ENCODE measurements at places on chromosomes 13 and 19. TPM values are rescaled to one million over a fixed set of nuclear protein-coding genes. Genes with fewer than 3 reads are reported as not detected.
A peak's percentile ranks its signal among the peaks of the same experiment; 100 is the strongest.

Gene KIR3DL1
- 0.71 TPM for total RNA-seq

- H3K4me3 ChIP-seq, result no peak overlapping the region
- H3K4me1 ChIP-seq, result no peaks in the 10 kb centered on the region
- no peak for DNase-seq
- no peak overlapping the region for H3K27ac ChIP-seq
- H3K36me3 ChIP-seq, result no peaks in the 10 kb centered on the region
Measured at GRCh38 chr13:112623051-112623711, 35.2 kb upstream of the TUBGCP3 start.

DNA sequence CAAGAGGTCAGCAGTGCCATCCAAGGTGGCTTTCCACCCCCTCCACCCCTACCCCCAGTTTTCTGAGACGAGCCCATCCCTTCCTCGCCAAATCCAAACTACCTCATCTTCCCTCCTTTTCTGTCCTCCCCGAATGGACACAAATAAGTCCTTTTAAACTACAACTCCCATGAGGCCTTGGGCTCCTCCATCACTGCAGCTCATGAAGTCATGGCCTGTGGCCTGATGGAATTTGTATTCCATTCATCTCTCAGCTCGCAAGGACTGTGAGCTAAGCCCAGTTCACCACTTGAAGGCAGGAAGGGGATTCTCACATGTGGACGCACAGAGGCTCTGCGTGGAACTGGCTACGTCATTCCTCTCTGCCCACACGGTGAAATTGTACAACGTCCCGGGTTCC is 12.5 kb downstream of the PTPRH start:
- no peaks in the 10 kb centered on the region for H3K36me3 ChIP-seq
- H3K27ac ChIP-seq, result no peak overlapping the region
- peaks cover 14% of the 10 kb centered on the region for H3K27me3 ChIP-seq
- DNase-seq, result no peak
- H3K4me3 ChIP-seq, result no peak overlapping the region
- H3K4me1 ChIP-seq, result no peaks in the 10 kb centered on the region

DNA sequence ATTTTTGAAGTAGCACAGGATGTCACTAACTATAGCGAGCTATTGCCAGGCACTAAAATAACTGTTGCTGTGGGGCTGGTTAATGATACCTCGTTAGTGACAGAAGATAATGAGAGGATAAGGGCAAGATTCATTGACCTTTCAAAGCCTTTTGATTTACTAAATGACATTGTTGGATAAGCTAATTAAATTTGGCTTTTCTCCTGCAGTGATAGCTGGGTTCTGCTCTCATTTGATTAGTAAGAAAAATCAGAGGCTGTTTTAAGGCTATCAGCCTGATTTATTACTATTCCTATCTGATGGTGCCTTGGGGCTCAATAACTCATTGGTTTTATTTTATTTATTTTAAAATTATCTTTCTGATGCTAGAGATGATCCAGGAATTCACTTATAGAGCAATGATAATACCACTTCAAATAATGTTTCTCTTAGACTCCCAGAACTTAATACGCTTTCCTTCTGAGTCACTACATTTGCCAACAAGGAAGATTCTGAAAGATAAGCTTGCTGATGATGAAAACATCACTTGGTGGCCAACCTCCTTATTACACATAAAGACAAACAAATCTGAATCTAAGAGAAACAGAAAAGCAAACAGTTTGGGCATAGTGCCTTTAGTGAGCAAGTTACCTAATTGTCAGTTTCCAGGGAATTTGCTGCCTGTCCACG is 501.3 kb upstream of the ARGLU1 start:
- H3K4me3 ChIP-seq, result no peak overlapping the region
- H3K36me3 ChIP-seq, result no peaks in the 10 kb centered on the region
- H3K27ac ChIP-seq, result no peak overlapping the region

- H3K27me3 ChIP-seq, result no peaks in the 10 kb centered on the region
- H3K36me3 ChIP-seq, result no peaks in the 10 kb centered on the region
- H3K4me1 ChIP-seq, result no peaks in the 10 kb centered on the region
- DNase-seq, result no peak
- no peak overlapping the region for H3K27ac ChIP-seq
- H3K4me3 ChIP-seq, result no peak overlapping the region
Measured at GRCh38 chr13:28620011-28620830, 38.7 kb upstream of the POMP start.

Gene ZNF607
- 6.7 TPM for total RNA-seq

- peak overlapping the region; percentile 98 for H3K4me3 ChIP-seq
- H3K27me3 ChIP-seq, result no peaks in the 10 kb centered on the region
- H3K27ac ChIP-seq, result peak overlapping the region; percentile 91
- DNase-seq, result no peak
- peaks cover 5% of the 10 kb centered on the region for H3K36me3 ChIP-seq
- peaks cover 40% of the 10 kb centered on the region for H3K4me1 ChIP-seq
Measured at GRCh38 chr19:7395360-7396066, 46.8 kb downstream of the ARHGEF18 start.

Gene CLDND2
- 1.9 TPM for total RNA-seq

DNA sequence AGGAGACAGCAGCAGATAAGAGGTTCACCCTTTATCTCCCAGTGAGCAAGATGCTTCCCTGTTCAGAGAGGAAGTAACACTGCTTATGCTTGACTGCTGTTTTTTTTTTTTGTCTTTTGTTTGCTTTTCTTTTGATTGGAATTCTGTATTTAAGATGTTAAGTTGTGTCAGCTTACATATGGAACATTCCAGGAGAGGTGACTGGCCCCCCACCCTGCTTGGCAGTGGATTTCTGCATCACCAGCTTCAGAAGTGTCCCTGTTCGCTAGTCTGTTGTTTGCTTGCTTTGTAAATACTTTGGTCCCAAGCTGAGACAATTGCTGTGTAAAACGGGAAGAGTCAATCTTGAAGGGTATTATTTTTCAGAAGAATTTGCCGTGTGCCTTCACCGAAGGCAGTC is 43.0 kb downstream of the IFT88 start:
- no peaks in the 10 kb centered on the region for H3K4me1 ChIP-seq
- no peaks in the 10 kb centered on the region for H3K27me3 ChIP-seq
- H3K27ac ChIP-seq, result no peak overlapping the region
- peaks cover 31% of the 10 kb centered on the region for H3K36me3 ChIP-seq
- DNase-seq, result no peak
- no peak overlapping the region for H3K4me3 ChIP-seq

DNA sequence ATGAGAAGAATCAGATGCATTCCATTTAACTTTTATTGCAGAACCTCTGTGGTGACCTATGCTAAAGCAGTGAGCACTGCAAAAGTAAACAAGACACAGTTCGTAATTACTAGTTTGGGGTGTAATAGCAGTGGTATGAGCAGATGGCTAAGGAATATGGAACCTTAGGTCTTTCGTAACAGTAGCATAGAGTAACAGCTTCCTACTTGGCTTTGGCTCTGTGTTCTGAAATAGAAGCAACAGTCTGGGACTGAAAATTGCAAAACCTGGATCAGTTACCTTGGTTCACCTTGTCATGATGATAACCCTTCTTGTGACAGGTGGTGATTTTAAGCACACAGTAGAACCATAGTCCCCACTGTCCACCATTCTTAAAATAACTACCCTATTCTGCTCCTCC is 303.4 kb downstream of the GPC6 start:
- no peaks in the 10 kb centered on the region for H3K36me3 ChIP-seq
- H3K27me3 ChIP-seq, result no peaks in the 10 kb centered on the region
- H3K27ac ChIP-seq, result no peak overlapping the region
- H3K4me1 ChIP-seq, result no peaks in the 10 kb centered on the region

DNA sequence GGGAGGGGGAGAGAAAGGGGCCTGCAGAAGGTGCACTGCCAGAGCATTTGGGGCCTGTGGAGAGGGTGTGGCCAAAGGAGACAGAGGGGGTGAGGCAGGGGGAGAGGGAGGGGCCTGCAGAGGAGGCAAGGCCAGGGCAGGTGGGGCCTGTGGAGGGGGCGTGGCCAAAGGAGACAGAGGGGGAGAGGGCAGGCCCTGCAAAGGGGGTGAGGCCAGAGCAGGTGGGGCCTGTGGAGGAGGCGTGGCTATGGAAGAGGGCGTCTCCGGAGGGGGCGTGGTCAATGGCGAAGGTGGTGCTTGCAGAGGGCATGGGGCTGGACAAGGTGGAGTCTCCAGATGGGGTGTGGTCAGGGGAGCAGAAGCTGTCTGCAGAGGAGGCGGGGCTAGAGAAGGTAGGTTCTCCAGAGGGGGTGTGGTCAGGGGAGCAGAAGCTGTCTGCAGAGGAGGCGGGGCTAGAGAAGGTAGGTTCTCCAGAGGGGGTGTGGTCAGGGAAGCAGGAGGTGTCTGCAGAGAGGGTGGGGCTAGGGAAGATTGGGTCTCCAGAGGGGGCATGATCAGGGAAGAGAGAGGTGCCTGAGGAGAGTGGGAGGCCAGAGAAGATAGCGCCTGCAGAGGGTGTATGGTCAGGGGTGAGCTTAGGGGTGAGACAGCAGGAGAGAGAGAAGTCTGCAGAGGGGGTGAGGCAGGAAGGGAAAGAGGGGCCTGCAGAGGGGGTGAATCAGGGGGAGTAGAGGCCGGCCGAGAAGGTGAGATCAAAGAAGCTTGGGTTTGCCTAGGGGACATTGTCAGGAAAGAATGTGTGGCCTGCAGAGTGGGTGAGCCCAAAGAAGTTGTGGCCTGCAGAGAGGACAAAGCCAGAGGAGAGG is 3.4 kb downstream of the PRR36 start:
- H3K4me1 ChIP-seq, result peaks cover 45% of the 10 kb centered on the region
- DNase-seq, result no peak
- peaks cover 31% of the 10 kb centered on the region for H3K27me3 ChIP-seq
- H3K36me3 ChIP-seq, result no peaks in the 10 kb centered on the region

GRCh38 chr19:43983544-43983911 is 460 bp upstream of the ZNF155 start:
- peaks cover 9% of the 10 kb centered on the region for H3K4me1 ChIP-seq
- no peak overlapping the region for H3K27ac ChIP-seq

Gene FAM174C
- 43.5 TPM for total RNA-seq

GRCh38 chr19:40143612-40144011 is 47.6 kb upstream of the MAP3K10 start:
- H3K4me3 ChIP-seq, result no peak overlapping the region
- no peaks in the 10 kb centered on the region for H3K27me3 ChIP-seq
- H3K4me1 ChIP-seq, result peaks cover 5% of the 10 kb centered on the region
- DNase-seq, result no peak

Gene C1QTNF9
- total RNA-seq, result not detected

DNA sequence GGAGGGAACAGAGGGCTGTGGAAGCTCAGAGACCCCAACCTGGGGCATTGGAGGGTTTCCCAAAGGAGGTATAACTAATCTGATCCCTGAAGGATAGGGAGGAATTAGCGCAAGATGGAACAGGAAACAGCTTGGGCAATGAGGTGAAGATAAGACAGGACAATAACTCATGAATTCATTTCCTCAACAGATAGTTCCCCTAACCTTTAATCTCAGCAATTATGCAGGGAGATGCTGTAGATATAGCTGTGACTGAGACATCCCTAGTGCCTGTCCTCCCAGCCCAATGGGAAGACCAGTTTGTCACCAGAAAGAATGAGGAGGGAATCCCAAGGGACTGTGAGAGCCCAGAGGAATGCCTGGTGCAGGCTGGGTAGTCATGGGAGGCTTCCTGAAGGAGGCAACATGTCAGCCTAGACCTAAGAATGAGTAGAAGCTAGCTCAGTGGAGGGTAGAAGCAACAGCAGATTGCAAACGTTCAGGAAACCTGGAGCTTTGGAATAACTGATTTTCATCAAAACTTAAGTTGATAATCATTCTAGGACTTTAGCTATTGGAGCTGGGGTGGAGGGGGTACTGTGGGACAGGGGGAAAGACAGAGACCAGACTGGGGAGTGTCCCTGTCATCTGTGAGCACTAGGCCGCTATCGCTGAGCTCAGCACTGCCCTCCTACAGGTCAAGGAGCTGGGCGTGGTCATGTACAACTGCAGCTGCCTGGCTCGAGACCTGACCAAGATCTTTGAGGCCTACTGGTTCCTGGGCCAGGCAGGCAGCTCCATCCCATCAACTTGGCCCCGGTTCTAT is 18.8 kb downstream of the HIPK4 start:
- H3K4me3 ChIP-seq, result no peak overlapping the region
- peaks cover 88% of the 10 kb centered on the region for H3K36me3 ChIP-seq
- peaks cover 14% of the 10 kb centered on the region for H3K4me1 ChIP-seq
- no peak for DNase-seq
- H3K27me3 ChIP-seq, result no peaks in the 10 kb centered on the region

GRCh38 chr19:35352177-35352447 is 4.4 kb downstream of the FFAR1 start:
- no peaks in the 10 kb centered on the region for H3K36me3 ChIP-seq
- H3K27ac ChIP-seq, result no peak overlapping the region
- no peak overlapping the region for H3K4me3 ChIP-seq
- H3K27me3 ChIP-seq, result peaks cover 16% of the 10 kb centered on the region

DNA sequence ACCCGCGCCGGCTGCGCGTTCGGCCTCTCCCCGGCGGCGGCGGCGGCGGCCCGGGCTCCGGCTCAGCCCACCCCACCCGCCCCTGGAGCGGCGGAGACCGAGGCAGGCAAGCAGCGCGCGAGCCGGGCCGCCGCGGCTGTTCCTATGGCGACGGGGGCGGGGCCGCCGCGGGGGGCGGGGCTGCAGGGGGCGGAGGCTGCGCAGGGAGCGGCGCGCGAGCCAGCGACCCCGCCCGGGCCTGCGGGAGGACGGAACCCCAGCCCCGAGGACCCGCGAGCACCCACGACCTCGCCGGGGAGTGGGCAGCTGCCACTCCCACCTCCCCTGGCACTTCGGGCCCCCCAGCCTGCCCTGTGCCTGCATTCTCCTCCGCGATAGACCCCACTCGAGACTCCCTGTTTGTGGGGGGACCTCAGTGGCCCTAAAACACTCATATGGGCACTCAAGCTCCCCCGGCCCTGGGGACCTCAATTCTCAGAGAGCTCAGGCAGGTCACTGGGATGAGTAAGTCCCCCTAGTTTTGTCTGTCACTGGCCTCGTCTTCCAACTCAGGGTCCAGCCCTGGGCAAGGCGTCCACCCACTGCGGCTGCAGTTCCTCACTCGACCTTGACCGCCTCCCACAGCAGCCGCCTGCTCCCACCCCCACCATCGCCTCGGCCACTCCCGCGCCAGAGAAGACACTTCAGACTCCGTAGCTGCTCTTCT is at the start of gene CTXN1:
TSS of gene CTXN1 (minus strand) at position 115 of the 706 bp plus-strand sequence. CDS start 597 bp downstream, outside the sequence.
- DNase-seq, result peak; percentile 74
- H3K27ac ChIP-seq, result peak within 1 kb of the TSS; percentile 41
- peak within 1 kb of the TSS; percentile 51 for H3K4me3 ChIP-seq
- H3K36me3 ChIP-seq, result peaks cover 25% of the 10 kb centered on the region

DNA sequence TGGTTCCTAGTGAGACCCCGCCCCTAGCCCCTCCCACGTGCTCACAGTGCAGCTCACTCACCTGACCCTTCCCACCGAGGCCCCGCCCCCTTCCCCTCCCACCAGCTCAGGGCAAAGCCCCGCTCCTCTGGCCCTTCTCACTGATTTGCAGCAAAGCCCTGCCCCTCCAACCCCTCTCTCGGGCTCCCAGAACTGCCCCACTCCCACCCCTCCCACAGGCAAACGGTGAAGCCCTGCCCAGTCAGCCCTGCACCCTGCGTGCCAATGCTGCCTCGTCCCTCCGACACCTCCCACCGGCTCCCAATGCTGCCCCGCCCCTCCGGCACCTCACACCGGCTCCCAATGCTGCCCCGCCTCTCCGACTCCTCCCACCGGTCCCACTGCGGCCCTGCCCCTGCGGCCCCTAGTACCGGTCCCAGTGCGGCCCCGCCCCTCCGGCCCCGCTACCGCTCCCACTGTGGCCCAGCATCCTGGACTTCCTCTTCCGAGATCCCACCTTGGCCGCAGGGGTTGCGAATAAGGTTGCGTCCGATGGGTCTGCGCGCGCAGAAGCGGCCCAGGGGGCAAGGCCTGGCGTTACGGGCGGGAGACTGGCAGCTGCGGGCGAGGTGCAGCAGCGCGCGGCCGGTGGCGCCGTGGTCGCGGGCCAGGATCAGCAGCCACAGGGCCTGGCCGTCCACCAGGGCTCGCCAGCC is 834 bp downstream of the FBXO27 start:
- peak overlapping the region; percentile 70 for H3K27ac ChIP-seq
- no peaks in the 10 kb centered on the region for H3K36me3 ChIP-seq
- peaks cover 13% of the 10 kb centered on the region for H3K27me3 ChIP-seq
- DNase-seq, result peak; percentile 96
- peaks cover 17% of the 10 kb centered on the region for H3K4me1 ChIP-seq
